Osteoblast (primary cell): ENCODE measurements at places on chromosomes 5 and 9. TPM values are rescaled to one million over a fixed set of nuclear protein-coding genes. Genes with fewer than 3 reads are reported as not detected.
A peak's percentile ranks its signal among the peaks of the same experiment; 100 is the strongest.

GRCh38 chr5:54115735-54116403 lies 194.5 kb downstream of the ARL15 start:
- H3K27me3 ChIP-seq: no peaks in the 10 kb centered on the region
- H3K4me3 ChIP-seq: no peak overlapping the region
- H3K4me1 ChIP-seq: peaks cover 9% of the 10 kb centered on the region
- H3K27ac ChIP-seq: no peak overlapping the region
- DNase-seq: peak; percentile 51

DNA sequence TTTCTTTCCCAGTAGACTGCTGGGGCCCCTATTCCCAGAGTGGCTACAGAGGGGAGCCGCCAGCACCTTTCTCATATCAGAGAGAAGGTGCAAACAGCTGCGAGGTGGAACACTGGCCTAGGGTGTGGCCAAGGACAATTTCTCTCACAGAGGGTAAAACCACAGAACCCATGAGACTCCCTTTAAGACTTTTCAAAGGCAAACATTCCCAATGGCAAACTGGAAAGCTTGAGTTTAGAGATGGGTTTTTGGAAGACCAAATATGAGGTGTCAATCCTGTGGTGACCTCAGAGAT lies 335.1 kb upstream of the PIK3R1 start:
- no peak overlapping the region for H3K4me3 ChIP-seq
- no peak for DNase-seq
- H3K27ac ChIP-seq: no peak overlapping the region
- no peaks in the 10 kb centered on the region for H3K36me3 ChIP-seq
- H3K27me3 ChIP-seq: peaks cover 3% of the 10 kb centered on the region
- H3K4me1 ChIP-seq: no peaks in the 10 kb centered on the region

DNA sequence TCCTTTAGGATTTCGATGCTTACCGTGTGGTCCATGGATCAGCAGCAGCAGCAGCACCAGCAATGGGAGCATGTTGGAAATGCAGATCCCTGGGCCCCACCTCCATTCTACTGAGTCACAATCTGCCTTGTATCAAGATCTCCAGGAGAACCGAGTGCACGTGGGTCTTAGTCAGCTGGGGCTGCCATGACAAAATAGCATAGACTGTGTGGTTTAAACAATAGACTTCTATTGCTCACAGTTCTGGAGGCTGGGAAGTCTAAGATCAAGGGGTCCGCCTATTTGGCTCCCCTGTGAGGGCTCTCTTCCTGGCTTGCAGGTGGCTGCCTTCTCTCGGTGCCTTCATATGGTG lies 1.3 kb upstream of the PROP1 start:
- DNase-seq: no peak
- no peak overlapping the region for H3K27ac ChIP-seq
- H3K36me3 ChIP-seq: no peaks in the 10 kb centered on the region
- H3K4me3 ChIP-seq: no peak overlapping the region
- no peaks in the 10 kb centered on the region for H3K4me1 ChIP-seq
- peaks cover 11% of the 10 kb centered on the region for H3K27me3 ChIP-seq

GRCh38 chr5:177593511-177593910 lies 1.5 kb downstream of the TMED9 start:
- no peak for DNase-seq
- peaks cover 36% of the 10 kb centered on the region for H3K36me3 ChIP-seq
- H3K4me3 ChIP-seq: peak overlapping the region; percentile 86
- H3K27me3 ChIP-seq: peaks cover 24% of the 10 kb centered on the region
- peak overlapping the region; percentile 69 for H3K27ac ChIP-seq

DNA sequence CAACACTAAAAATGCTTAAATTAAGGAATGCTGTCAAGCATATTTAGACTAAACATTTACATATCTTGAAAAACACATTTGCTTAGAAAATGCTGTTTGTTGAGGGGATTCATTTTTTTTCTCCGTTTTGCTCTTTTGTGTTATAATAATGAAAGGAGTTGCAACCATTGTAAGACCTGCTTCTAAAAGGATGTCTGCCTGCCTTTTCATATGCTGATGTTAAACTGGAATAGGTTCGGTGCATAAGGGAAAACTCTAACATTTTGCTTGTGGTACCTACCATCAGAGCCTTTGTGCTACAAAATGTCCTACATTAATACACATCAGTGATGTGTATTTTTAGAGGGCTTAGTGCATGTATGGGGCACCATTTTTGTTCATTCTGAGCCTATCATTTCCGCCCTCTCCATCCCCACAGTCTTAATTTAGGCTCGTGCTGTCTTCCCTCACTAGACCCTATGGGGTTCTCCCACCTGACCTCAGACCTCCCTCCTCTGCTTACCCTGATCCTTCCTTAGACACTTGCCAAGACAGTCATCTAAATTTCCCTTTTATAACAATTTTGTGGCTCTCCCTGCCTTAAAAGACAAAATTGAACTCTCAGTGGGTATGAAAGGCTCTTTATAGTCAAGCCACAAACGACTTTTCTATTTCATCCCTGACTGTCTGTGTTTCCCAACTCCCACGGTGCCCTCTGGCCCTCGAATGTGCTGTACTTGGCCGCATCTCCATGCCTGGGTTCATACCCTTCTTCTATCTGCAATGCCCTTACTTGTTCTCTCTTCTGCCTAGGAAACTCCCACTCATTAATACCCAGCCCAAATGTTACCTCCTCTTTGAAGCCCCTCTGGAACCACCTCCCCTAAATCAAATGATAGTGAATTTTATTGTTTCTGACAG lies 61.2 kb downstream of the CMYA5 start:
- DNase-seq: no peak
- H3K4me1 ChIP-seq: no peaks in the 10 kb centered on the region

GRCh38 chr9:129549684-129550083 lies 71.2 kb downstream of the C9orf50 start:
- H3K4me3 ChIP-seq: peak overlapping the region; percentile 71
- H3K36me3 ChIP-seq: no peaks in the 10 kb centered on the region
- H3K27me3 ChIP-seq: no peaks in the 10 kb centered on the region
- H3K4me1 ChIP-seq: peaks cover 21% of the 10 kb centered on the region
- peak overlapping the region; percentile 53 for H3K27ac ChIP-seq
- DNase-seq: no peak

DNA sequence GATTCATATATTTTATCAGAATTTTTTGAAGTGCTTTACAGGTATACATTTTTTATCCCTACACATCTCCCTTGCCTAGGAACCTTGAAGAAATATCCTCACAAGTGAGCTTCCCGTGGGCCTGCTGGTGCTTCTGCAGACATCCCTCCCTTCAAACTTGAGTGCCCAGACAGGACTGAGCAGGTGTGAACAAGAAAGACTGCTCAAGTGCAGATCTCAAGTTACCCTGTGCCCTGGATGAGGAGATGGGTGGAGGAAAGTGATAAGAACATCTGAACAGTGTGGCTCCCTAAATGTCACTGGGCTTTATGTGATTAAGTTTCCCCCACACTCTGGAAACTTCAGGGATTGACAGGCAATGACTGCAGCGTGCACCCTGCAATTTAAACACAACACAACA lies 209.8 kb downstream of the TLE1 start:
- H3K4me1 ChIP-seq: no peaks in the 10 kb centered on the region
- no peaks in the 10 kb centered on the region for H3K36me3 ChIP-seq
- no peak for DNase-seq
- no peak overlapping the region for H3K4me3 ChIP-seq
- H3K27me3 ChIP-seq: peaks cover 5% of the 10 kb centered on the region

DNA sequence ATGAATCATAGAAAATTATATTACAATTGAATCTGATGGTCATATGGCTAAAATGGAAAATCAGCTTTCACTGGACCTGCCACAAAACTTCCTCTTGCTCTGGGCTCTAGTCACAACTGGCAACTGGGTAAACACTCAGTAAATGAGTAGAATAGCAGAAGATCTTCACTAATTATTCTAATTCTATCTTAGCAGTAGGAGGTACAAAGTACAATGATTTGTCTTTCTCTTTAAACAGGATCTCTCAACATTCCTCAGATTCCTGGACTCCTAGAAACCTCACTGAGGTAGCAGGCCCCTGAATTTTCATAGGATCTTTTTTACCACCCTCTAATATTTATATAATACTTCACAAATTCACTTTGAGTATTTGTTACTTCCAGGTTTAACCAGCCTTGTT lies 239.9 kb upstream of the SMARCA2 start:
- H3K27me3 ChIP-seq: no peaks in the 10 kb centered on the region
- no peaks in the 10 kb centered on the region for H3K36me3 ChIP-seq
- no peak overlapping the region for H3K27ac ChIP-seq

DNA sequence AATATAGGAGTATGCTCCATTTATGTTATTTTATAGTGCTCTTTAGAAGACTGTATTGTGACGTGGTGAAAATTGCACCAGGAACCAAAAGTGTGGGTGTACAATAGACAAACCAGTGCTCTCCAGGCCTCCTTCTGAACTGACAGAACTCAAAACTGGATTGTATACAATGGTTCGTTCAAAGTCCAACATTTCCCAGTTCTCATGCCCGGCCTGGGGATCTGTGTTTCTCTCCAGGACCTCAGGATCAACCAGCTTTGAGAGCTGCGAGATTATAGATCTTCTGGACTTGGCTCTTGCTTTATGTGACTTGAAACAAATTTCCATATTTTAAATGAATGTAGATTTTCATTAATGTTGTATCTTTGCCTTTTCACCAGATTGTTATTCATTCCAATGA lies 60.8 kb upstream of the CER1 start:
- no peak overlapping the region for H3K27ac ChIP-seq
- peaks cover 3% of the 10 kb centered on the region for H3K27me3 ChIP-seq
- H3K4me1 ChIP-seq: no peaks in the 10 kb centered on the region
- no peak for DNase-seq

DNA sequence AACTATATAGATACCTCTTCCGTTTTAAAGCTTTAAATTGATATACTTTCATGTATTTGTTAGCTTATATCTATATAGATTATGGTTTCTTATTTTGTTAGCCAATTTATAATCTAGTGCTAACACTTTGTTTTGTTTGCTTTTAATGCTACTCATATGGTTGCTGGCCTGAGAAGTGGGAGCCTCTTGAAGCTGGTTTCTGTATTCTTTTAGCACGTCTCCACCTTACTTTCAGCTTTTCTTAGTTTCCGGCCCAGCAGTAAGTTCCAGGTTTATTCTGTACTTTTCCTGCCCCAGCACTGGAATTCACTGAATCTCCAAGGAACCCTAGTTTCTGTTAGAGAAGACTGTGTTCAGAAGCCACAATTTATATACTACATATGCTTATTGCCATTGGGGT lies 458.9 kb downstream of the PRR16 start:
- no peaks in the 10 kb centered on the region for H3K36me3 ChIP-seq
- H3K4me1 ChIP-seq: no peaks in the 10 kb centered on the region
- H3K27me3 ChIP-seq: no peaks in the 10 kb centered on the region

GRCh38 chr5:158809310-158809850 lies 290.3 kb downstream of the EBF1 start:
- H3K27ac ChIP-seq: no peak overlapping the region
- no peaks in the 10 kb centered on the region for H3K36me3 ChIP-seq
- no peak for DNase-seq
- no peaks in the 10 kb centered on the region for H3K27me3 ChIP-seq

- no peaks in the 10 kb centered on the region for H3K4me1 ChIP-seq
- H3K27me3 ChIP-seq: peaks cover 17% of the 10 kb centered on the region
- DNase-seq: no peak
- H3K27ac ChIP-seq: no peak overlapping the region
Measured at GRCh38 chr9:36847781-36848673, 186.0 kb downstream of the PAX5 start.

The GPR150 gene
- 0.29 and 0.36 TPM in 2 replicates for total RNA-seq

The FBP2 gene
- total RNA-seq: not detected in 2 replicates

The ZMAT2 gene
- total RNA-seq: 31.8 and 33.9 TPM in 2 replicates
